A673 (cell line): ENCODE measurements at places on chromosomes 4 and X.

DNA sequence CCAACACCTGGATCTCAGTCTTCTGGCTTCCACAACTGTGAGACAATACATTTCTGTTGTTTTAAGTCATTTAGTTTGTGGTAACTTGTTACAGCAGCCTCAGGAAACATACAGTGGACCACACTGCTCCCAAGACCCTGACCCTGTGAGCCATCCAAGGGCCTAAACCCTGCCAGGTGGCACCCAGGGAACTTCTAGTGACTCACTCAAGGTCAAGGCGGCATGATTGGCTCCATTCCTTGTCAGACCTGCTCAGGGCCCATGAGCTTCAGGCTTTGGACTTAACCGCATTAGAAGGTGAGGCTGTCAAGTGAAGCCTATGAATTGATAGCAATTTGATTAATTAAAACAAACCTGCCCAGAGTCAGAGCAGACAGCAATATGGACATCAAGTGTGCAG lies 165.7 kb upstream of the MAMLD1 start:
- DNase-seq, result no peak

DNA sequence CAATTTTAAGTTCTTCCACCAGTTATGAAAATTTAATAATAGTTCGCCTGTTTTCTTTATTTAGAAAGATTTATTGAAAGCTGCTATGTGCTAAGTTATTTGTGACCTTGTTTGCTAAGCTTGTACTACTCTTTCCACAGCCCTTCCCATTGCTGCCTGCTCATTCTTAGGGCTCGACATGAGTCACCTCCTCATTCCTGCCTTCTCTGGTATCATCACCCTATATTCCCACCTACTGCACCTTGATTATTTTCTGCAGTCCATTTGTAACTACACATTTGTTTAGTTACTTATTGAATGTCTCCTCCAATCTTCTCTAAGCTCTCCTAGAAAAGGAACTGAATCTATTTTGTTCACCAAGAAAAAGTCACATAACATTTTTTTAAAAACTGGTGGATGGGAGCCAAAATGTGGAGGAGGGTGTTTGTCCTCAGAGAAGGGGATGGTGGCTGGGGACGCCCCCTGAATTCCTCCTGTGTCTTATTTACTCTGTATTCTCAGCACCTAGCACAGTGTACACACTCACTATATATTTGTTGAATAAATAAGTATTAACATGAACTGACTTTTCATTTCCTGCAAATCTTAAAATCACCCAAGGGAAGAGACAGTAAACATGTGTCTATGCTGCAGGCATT lies 3.7 kb upstream of the RAB9A start:
- DNase-seq, result no peak

GRCh38 chr4:87975466-87975865 lies at the start of gene SPP1:
SPP1 (plus strand) TSS chr4:87975714; CDS start chr4:87976896, 1,182 bp downstream.
- no peak for DNase-seq

DNA sequence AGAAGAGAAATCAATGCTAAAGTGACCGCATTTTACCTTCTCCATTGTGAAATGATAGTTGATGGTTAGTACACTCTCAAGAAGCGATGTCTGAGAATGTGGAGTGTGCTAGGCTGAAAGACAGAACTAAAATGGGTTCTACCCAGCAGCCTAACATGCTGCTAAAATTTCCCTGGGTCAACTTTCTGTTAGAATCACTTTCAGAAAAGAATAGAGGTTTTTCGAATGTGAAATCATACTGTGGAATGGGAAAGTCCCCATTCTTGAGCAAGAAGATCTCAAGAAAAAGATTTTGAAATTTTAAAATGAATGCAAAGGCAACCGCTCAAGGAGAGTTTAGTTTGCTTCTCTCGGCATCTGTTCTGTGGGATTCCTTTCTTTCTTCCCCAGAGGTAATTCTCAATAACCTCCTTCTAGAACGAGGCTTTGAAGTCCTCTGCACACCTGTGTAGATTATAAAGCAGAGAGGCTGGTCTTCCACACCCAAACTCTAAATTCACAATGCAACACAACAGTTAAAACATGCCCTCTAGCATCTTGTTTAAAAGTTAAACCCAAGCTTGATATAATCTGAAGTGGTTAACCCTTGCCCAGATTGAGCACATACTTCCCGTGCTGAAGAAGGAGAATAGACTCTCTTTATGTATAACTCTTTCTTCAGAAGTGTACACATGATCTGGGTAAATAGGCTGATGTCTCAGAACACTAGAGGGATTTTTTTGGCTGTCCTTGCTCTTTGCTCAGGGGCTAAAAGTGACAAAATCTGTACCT lies 208.7 kb upstream of the KLF3 start:
- DNase-seq, result no peak

GRCh38 chrX:12610079-12610478 lies 181.1 kb upstream of the PRPS2 start:
- DNase-seq, result no peak

- DNase-seq, result no peak
These were observed 194.3 kb upstream of the CT83 start for GRCh38 chrX:116657071-116657470.

DNA sequence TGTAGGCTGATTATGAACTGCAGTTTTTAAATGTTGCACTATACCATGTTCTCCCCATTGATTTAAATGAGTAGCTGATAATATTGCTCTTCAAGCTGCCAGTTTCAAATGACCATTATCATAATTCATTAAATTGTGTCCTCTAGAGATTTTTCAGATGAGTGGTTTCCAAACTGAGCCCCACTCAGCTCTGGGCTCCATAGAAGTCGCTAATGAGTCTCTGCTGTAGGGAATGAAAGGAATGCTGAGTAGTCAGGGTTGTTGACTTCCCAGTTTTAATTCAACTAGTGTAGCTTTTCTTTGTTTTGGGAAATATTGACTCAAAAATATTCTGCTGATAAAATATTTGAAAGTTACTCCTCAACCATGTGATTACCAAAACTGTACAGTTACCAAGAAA lies 1081.1 kb downstream of the ARAP2 start:
- DNase-seq, result no peak

DNA sequence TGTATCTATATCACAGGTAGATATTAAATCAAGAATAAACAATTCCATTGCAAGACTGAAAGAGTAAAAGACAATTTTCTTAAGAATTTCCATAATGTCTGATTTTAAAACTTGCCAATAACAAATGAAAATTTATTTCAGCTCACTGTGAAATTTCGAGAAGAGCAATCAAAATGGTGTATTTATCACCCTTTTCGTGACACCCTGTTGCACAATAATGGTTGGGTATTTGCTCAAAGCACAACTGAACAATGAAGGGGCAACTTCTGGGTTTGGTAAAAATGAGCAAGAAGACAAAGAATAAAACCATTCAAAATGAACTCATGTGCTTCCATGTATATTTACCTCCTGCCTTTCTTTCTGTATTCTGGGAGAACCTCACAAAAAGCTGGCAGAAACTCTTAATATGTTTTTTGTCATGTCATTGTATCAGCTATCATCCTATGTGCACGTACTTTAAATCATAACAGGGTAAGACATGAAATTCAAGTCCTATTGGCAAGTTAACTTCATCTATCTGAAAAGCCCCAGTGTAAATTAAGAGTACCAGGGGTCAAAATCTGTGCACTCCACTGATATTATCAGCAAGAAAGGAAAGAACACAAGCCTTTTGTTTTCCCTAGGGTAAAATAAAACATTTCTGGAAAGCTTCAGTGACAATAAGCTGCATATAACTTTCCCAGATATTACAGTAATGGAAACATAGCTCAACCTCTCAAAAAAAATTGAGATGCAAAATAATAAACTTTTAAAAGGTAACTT lies 126.9 kb upstream of the CBR4 start:
- DNase-seq, result peak; percentile 71

GRCh38 chr4:163558539-163559044 lies 64.1 kb downstream of the TMA16 start:
- DNase-seq, result no peak

GRCh38 chr4:102849579-102850104 lies 19.1 kb upstream of the CISD2 start:
- no peak for DNase-seq

GRCh38 chrX:54093571-54093970 lies 49.3 kb upstream of the PHF8 start:
- DNase-seq, result no peak

- DNase-seq, result no peak
These were observed 69.2 kb downstream of the SRPX start for GRCh38 chrX:38151441-38151840.

DNA sequence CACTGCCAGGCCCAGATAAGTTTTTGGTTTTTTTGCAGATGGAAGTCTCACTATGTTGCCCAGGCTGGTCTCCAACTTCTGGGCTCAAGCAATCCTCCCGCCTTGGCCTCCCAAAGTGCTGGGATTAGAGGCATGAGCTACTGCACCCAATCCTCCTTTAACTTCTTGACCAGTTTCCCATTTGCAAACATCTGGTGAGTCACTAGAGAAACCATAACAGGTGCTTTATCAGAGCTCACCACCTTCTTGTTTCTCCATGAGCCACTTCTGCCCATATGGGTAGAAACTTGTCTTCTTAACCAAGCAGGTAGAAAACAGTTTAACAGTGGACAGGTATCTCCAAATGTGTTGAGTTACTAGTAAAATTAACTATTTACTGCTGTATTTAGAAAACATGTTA lies 128.4 kb upstream of the AP1S2 start:
- no peak for DNase-seq

GRCh38 chr4:183366206-183366835 lies 44.1 kb upstream of the CLDN24 start:
- DNase-seq, result no peak

- no peak for DNase-seq
These were observed 634.2 kb upstream of the FAT1 start for GRCh38 chr4:187357821-187358220.

DNA sequence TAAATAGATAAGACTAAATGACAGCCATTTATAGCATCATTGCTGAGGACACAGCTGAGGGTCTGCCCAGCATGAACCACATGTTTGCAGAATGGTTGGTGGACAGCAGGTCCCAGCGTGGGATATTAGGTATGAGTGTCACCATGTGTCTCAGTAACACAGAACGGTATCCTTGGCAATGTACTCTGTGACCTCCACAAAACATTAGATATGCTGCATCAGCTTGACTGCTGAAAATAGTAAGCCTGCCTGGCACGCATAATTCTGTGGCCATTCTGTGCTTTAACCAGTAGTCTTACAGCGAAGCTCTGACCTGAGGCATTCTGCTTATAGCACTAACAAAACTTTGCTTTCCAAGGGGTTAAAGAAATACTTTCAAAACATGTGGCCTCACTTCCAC lies 32.0 kb downstream of the LIMCH1 start:
- DNase-seq, result no peak

DNA sequence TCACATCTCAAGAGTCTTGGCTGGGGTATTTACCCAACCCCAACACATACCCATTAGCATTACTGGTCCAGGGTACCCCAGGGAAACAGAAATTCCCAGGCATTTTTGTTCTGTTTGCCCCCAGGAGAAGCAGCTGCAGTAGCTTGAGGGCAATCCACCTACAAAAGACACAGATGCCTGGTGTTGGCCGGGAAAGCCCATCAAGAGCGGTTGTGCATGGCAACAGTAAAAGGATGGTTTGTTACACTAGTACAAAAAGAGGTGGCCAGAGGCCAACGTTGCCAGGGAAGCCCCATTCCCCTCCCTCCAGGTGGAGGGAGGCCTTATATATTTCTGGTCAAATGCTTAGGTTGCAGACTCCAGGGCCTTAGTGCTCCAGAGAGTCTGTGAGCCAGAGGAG lies 637.8 kb downstream of the BCOR start:
- DNase-seq, result no peak

GRCh38 chr4:8675906-8676305 lies 83.3 kb downstream of the CPZ start:
- DNase-seq, result no peak

GRCh38 chrX:101347859-101348451 lies 587 bp downstream of the TIMM8A start:
- no peak for DNase-seq

GRCh38 chr4:150682126-150682525 lies 100.2 kb downstream of the MAB21L2 start:
- no peak for DNase-seq

DNA sequence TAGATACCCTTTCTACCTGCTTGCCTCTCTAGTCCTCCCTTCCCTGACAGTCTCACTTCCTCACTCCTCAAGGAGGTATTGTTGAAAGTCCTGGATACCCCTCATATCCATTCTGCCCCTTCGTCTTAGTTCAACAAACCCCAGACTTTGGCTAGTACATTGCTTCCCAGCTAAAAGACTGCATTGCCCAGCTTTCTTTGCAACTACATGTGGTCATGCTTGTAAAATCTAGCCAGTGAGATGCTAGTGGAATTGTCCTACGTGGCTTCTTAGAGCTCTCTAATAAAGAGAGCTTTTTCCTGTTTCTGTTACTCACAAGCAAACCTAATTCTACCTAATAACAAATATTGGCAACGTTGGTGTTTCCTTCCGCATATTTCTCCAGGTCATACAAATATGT lies 237.9 kb upstream of the PSAPL1 start:
- DNase-seq, result no peak

DNA sequence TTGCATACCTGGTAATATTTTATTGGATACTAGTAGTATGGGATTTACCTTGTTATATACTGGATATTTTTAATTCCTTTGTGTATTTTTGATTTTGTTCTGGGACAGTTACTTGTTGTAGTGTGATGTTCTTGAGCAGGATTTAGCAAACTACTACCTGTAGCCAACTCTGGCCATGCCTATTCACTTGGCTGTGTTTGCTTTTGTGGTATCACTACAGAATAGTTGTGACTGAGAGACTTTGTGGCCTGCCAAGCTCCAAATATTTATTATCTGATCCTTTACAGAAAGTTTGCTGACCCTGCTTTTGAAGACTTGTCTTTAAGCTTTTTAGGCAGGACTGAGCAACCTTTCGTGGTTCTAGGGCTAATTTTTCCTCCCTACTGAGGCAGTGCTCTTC lies 17.8 kb downstream of the ZCCHC4 start:
- no peak for DNase-seq

DNA sequence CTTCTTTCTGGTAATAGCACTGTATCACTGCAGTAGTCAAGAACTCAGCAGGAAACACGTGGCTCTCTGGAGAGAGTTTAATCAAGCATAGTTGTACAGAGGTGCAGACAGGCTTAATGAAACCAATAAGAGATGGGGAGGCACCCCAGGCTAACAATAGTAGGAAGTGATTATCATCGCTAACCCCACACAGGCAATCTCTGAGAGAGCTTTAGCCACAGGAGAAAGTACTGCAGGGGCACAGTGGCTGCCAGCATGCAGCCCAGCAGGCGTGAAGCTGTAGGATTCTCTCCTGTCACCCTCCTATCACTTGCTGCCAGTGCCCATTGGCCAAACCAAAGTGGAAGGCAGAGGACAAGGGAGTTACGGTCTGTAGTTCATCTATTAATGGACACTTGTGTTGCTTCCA lies 450.0 kb upstream of the RASGEF1B start:
- DNase-seq, result peak; percentile 61

DNA sequence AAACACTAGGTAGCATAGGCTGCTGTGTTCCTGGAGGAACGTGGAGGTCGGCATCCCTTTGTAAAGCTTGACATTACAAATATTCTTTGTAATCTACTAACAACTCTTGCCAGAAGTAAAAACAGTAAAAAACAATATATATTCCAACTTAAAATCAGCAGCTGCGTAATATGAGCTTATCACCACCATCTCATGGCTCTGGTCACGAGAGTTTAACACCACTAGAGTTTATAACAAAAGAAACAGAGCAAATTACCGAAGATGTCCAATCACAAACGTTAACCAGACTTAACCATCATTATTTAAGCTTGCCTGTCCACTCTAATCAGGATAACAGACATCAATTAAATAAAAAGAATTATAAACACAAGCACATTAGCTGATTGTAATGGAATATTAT lies 236.7 kb downstream of the PCDH7 start:
- DNase-seq, result no peak
